NCI-H1417 (cell line): ENCODE measurements at places on chromosomes 1 and 21.

DNA sequence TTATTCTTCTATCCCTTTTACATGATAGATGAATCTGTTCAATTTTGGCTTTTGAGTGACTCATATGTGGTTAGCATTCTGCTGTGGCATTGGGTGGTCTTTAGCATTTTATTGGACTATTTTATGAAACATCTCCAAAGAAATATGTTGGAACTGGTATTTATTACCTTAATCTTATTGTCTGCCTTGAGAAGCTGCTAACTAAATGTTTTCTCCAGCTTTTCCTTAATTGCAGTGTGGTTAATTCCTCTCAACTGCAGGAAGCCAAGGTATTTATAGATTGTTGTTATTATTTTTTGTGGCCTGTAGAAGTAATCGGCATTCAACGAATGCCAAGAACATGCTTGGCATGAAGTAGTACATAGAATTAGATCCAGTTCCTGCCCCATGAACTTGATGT, 64.1 kb downstream of the NOS1AP start:
- no peak for DNase-seq

- DNase-seq, result no peak
Observed at GRCh38 chr1:207960346-207960745, 49.4 kb upstream of the CD34 start.

DNA sequence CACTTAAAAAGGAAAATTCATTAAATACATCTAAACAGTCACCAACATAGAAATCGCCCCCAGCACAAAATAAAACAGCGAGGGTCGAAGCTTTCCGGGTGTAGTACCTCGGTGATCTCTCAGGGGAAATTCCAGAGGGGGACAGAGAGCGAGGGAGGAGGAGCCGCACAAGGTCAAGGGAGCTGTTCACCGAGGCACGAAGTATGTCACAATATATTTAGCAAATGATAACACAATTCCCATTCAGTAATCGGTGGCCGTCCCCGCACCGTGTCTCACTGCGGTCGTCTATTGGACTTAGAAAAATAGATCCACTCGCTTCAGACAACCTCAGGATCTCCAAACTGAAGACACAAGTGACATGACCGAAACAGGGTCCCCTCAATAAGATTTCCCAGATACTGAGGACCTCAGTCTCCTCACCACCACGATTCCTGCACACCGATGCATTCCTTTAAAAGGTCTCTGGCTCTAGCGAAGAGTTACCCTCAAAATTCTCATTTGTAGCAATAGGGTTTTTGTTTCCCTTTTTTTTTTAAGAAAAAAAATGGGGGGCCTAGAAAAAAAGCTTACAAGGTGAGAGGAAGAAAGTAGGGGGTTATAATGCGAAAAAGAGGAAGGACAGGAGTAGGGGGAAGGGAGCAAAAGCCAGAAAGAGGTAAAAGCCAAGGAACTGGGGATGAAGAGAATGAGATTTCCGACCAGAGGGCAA, 1.1 kb downstream of the LPGAT1 start:
- peak; percentile 65 for DNase-seq

- no peak for DNase-seq
Observed at GRCh38 chr1:198449727-198450433, 90.6 kb downstream of the ATP6V1G3 start.

GRCh38 chr1:166888373-166889111, 12.5 kb upstream of the TADA1 start:
- peak; percentile 33 for DNase-seq

- no peak for DNase-seq
Observed at GRCh38 chr1:159737238-159737916, 23.0 kb upstream of the CRP start.

- DNase-seq, result no peak
Observed at GRCh38 chr1:2544875-2545640, 11.1 kb upstream of the TNFRSF14 start.

DNA sequence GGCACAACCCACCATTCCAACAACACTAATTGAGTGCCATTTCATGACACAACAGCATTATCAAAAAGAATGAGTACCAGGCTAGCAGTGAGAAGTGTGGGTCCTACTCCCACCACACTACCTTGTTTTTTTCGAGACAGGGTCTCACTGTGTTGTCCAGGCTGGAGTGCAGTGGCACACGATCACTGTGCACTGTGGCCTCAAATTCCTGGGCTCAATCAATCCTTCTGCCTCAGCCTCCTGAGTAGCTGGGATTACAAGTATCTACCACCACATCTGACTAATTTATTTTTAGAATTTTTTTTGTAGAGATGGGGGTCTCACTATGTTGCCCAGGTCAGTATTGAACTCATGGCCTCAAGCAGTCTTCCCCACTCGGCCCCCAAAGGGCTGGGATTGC, 30.7 kb downstream of the CD247 start:
- no peak for DNase-seq

DNA sequence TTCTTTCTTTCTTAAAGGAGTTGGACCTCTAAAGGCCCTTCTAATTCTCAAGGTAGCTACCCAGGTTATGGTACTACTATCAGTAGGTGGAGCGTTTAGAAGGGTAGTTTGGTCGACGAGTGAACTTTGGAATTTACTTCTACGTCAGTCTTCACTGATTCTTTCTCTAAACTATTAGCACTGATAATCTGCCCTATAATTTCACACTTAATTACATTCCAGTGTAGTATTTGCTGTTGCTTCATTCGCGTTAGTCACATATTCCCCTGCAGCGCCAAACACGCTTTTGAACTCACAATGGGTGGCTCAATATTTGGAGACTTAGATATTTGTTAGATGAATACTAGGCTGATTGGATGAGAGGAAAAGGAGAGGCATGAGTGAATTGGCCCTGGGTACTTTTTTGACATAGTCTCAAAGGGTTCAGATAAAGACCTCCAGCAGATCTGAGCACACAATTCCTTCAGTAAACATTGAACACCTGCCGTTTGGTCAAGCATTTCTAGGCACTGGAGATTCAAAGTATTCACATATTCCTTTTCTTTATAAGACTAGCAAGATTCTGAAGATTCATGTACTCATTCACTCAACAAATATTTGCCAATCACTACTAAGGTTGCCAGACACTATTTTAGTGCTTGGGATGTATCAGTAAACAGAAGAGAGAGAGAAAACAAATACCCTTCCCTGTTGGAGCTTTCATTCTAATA, 929 bp upstream of the FOXJ3 start:
- DNase-seq, result peak; percentile 95

- no peak for DNase-seq
Observed at GRCh38 chr1:9844756-9845155, 21.0 kb upstream of the CLSTN1 start.

DNA sequence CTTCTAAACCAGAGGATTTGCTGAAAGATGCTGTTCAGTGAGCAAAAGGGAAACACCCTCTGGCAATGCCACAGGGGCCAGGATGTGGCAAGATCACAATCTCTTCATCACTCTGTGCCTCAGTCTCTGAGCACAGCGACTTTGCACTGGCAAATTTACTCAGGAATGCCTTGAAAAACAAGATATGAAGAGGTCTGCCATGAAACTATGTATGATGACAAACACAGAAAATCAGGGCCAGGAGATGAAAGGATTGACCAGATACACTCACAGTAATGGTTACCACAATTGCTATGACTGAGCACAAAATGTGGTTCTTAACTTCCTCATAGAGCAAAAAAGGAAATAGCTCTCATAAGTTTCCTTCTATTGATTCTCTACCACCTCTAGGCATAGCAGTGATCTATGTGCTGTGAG, 5.8 kb downstream of the TTC13 start:
- DNase-seq, result no peak

GRCh38 chr1:4655674-4656532, 1.5 kb downstream of the AJAP1 start:
- DNase-seq, result no peak

GRCh38 chr21:37461479-37461878, 94.9 kb downstream of the DYRK1A start:
- DNase-seq, result no peak

DNA sequence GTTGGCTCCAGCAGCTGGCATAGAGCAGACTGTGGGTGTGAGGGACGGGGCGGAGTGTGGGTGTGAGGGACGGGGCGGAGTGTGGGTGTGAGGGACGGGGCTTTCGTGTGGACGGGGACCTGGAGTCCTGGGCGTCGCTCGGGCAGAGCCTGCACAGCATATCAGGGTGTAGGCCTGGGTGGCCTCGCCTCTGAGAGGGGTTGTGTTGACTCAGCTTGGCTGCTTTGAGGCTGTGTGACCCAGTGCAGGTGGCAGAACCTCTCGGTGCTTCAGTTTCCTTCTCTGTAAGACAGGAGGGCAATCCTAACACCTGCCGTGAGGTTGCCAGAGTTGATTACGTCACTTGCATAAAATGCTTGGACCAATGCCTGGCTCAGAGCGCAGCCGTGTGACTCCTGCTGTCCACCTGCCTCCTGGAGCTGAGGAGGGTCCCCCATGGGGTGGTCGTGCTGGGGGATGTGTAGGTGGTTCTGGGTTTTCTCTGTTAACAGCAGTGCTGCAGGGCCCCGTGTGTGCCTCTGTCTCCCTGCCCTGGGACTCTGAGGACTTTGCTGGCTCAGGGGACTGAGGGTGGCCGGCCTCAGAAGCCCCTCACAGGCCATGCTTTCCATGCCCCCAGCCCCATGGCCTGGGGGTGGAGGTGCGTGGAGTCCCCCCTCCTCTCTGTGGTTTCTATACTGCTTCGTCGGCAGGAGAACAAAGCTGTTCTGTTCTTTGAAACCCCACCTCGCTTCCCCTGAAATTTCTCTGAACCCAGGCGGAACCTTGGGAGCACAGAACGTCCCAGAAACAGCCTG, 15.4 kb downstream of the PDXK start:
- no peak for DNase-seq

- DNase-seq, result no peak
Observed at GRCh38 chr1:231318015-231318355, 19.7 kb downstream of the EXOC8 start.

DNA sequence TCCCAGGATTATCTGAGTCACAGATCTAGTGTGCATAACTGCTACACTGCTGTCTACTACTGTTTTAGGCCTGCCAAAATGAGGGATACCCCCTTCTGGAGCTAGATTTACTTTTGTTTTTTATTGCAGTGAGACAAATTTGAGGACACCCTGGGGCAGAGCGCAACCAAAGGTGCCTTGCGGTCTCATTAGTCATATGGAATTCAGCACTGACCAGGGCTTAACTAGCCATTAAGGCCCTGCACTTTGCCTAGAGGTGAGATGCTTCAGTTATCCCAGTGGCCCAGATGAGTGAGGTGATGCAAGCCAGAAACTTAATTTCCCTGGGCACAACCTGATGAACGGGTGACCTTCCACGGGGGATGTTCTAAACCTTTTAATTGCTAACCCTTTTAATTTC, 998 bp upstream of the SPAG17 start:
- no peak for DNase-seq

- DNase-seq, result no peak
Observed at GRCh38 chr1:163970699-163971098, 588.3 kb upstream of the PBX1 start.

- no peak for DNase-seq
Observed at GRCh38 chr1:57340334-57341070, 83.4 kb downstream of the DAB1 start.

GRCh38 chr1:100926240-100926639, 30.4 kb downstream of the SLC30A7 start:
- no peak for DNase-seq

DNA sequence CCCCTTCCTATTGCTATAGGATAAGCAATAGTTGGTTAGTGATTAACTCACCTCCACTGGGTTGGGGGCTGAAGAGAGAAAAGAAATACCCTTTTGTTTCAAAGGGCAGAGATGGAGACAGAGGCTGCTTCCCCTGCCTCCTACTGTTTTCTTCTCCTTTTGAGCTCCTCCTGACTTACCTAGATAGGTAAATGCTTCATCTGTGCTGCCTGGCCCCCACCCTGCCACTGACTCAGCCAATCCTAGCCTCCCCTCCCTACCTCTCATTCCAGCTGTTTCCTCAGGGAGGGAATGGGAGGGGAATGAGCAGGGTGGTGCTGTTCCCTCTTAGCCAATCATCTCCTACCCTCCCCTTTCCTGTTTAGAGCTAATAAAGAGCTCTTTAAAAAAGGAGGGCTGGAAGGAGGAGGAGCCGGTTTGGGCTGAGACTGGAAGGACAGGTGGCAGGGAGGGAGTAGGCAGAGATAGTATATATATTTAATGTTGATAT, at the start of gene C1orf116:
Gene C1orf116 (minus strand): TSS at position 229 of the 490 bp plus-strand sequence. CDS start 5,158 bp downstream, outside the sequence.
- peak; percentile 79 for DNase-seq

- no peak for DNase-seq
Observed at GRCh38 chr1:157833145-157833544, 8.5 kb downstream of the CD5L start.

DNA sequence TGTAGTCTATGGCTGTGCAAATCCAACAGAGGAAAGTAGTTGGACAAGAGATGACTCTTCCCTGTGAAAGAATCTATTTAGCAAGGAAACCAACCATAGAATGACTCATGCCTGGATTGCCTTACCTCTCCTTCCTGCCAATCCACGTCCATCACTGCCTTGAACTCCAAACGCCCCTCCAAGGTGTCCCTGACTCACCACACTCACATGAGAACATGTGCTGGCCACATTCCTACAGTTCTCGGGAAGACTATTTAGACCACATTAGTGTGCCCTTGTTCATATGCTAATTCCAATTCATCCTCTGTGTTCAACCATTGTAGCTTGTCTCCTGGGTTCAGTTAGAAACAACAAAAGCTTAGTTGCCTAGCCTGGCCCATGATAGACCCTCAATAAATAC, 157.3 kb downstream of the SLC30A10 start:
- no peak for DNase-seq

DNA sequence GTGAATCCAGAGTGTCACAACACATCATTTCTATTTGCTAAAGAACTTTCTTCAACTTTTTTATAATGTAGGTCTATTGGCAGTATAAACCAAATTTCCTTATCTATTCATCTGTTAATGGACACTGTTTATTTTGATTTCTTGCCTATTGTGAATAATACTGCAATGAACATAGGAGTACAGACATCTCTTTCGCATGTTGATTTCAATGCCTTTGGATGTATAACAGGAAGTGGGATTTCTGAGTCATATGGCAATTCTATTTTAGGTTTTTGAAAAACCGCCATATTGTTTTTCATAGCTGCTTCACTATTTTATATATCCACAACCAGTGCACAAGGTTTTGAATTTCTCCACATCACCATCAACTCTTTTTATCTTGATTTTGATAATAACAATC, 198.7 kb downstream of the KCNT2 start:
- DNase-seq, result no peak

DNA sequence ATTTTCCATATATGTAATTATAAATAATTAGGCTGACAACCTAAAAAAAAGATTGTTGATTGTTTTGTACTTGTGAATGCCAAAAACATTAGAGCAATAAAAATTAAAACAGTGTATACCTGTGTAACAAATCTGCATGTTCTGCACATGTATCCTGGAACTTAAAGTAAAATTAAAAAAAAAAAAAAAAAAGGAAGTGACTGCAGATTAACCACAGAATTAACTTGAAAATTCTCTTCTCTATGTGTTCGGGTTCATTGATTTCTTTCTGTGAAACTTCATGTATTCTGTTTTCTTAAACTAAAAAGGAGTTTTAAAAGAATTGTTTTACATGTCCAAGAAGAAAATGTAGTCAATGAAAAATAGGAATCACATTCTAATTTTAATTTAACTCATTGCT, 95.7 kb downstream of the FASLG start:
- no peak for DNase-seq

GRCh38 chr1:208556461-208556860, 312.3 kb upstream of the PLXNA2 start:
- no peak for DNase-seq

GRCh38 chr1:225539069-225539468, 111.2 kb upstream of the LBR start:
- DNase-seq, result no peak

GRCh38 chr1:179169616-179170467, 59.6 kb downstream of the ABL2 start:
- no peak for DNase-seq

GRCh38 chr1:150109586-150109985, 40.1 kb upstream of the PLEKHO1 start:
- DNase-seq, result no peak

GRCh38 chr1:55155522-55155921, 59.6 kb downstream of the USP24 start:
- DNase-seq, result peak; percentile 5
